Left cardiac atrium (tissue), 4 donors: ENCODE measurements at places on chromosomes 16 and 17. TPM values are rescaled to one million over a fixed set of nuclear protein-coding genes. Genes with fewer than 3 reads are reported as not detected.

GRCh38 chr17:55201308-55201932 is 63.3 kb upstream of the HLF start:
- DNase-seq: no peak

DNA sequence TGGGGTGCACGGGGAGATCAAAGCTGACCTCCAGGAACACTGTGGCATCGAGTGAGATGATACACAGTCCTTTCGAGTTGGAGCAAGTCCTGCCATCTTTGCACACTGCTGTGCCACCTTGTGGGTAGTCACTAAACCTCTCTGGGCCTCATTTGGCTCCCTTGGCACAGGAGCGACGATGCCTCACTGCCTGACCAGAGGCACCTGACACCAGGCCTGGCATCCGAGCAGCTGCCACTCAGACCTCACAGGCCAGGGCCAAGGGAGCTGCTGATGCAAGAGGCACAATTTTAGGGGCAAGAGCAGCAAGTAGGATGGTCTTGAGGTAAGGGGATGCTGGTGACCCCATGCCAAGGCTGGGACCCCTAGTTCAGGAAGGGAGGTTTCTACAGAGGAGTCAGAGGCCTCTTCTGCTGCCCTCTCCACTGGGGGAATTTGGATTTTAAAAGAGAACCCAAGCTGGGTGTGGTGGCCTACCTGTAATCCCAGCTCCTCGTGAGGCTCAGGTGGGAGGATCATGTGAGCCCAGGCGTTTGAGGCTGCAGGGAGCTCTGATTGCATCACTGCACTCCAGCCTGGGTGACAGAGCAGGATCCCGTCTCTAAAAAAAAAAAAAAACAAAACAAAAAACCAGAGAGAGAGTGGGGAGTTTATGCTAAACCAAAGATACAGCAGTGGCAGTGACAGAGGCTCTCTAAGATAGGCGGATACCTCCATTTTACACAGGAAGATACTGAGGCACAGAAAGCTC is 6.7 kb upstream of the ADGRG1 start:
- DNase-seq: peak; percentile 6

DNA sequence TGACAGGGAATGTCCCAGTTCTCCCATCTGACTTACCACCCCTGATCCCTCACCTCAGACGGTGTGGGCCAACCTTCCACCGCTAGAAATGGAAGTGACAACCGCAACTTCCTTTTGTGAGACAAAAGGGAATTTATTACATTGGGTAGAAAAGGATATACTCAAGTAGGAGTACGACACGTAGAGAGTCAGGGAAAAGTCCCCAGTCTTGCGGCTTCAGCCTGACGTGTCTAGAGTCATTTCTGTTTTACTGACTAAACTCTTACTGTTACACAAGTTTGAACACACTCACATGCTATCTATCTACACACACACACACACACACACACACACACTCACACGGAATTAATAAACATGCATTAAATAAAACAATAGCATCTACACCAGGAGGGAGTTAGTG is 178.9 kb downstream of the COPRS start:
- DNase-seq: no peak

- no peak for DNase-seq
These were observed 1.4 kb upstream of the GRIN2C start for GRCh38 chr17:74860872-74861661.

GRCh38 chr16:17018585-17018939 is 452.2 kb downstream of the XYLT1 start:
- DNase-seq: no peak

DNA sequence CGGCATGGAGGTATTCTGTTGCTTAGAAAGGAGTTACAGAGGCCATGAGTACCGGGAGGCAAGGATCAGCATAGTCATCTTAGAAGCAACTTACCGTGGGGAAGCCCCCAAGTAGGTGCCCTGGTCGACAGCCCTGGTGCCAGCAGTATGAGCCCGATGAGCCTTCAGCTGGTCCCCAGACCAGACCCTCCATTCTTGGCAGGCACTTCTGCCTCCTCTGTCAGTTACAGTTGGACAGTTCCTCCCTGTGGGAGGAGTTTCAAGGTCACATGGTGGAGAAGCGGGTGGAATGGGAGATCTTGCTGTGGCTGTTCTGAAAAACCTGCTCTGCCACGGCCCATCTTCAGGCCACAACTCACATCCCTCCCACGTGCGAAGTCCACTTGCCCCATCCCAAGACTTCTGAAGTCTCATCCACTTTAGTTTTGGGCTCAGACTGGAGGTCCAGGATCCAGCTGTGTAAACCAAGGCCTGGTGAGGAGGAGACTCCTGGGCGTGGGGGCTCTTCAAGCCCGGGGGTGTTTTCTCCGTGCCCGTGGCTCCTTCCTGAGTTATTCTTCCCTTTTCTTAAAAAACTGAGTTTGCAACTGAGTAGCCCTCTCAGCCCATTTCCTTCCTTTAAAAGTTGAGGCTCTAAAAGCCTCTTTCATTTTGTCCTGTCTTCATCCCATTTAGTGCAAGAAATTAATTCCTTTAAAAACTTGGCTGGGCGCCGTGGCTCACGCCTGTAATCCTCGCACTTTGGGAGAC is 133.5 kb downstream of the SEC14L1 start:
- DNase-seq: no peak

PRR35 gene
- total RNA-seq: not detected

FOXC2 gene
- total RNA-seq: 5.3 TPM

MMP28 gene
- total RNA-seq: 5.0 TPM

CCDC43 gene
- 23.7 TPM for total RNA-seq
